WTC11 (cell line): ENCODE measurements at places on chromosomes 16 and 17. TPM values are rescaled to one million over a fixed set of nuclear protein-coding genes. Genes with fewer than 3 reads are reported as not detected.

ASPA gene
- 0.04 TPM in 1 of 3 replicates, not detected in the others for total RNA-seq

ARHGAP23 gene
- 49.1 to 66.0 TPM (median 56.6 TPM) in 3 replicates for total RNA-seq

DNA sequence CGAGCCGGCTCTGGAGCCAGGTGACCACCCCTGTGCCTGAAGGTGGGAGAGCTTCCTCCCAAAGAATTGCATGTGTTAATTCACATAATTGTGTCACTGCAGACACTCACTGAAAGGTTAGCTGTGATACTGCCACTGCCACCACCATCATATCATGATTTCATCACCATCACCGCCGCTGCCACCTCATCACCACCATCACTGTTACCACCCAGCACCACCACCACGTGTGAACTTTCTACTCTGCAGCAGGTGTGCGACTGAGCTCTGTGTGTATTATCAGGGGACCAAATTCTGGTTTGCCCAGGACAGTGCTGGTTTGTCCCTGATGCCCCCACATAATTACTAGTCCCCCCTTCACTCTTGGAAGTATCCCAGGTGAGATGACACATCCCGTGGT, 15.2 kb downstream of the BCAR1 start:
- no peak overlapping the region for H3K4me3 ChIP-seq
- DNase-seq = no peak
- peaks cover 36% of the 10 kb centered on the region for H3K36me3 ChIP-seq

TNFRSF17 gene
- 0.18 TPM in 1 of 3 replicates, not detected in the others for total RNA-seq

DNA sequence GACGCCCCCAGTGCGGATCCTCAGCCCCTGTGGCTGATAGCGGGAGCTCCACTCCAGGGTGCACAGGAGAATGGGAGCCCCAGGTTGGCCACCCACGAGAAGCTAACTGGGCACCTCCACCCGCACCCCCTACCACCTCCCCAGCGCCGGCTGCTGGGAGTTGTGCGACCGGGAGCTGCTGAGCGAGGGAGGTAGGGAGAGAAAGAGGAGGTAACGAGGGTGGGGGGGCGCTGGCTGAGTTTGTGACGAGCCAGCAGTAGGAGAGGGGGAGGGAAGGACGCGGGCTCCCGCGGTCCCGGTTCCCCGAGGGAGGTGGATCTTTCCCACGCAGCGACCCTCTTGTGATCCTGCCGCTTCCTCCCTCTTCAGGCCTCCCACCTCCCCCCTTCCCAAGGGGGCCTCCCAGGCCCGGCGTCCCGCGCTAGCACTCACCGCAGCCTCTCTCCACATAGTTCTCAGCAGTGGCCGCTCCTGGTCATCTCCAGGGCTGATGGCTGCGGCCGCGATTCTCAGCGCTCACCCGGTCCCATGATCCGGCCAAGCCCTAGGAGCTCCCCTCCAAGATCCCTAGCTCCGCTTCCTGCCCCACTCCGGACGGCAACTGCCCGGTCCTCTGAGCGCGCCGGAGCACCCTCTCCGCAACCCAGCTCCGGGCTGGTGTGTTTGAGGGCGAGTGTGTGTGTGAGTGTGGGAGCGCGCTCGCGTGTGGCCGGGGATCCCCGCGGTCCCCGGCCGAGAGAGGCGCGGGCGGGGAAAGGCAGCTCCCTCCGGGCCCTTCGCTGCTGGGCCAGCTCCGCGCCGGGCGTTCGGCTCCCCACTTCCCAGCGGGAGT, at the start of gene GRIN2A:
Gene GRIN2A (minus strand): TSS at position 207 of the 832 bp plus-strand sequence. CDS start 2,017 bp downstream, outside the sequence.
- no peak within 1 kb of the TSS for H3K27ac ChIP-seq
- peaks cover 70% of the 10 kb centered on the region for H3K27me3 ChIP-seq
- H3K36me3 ChIP-seq = no peaks in the 10 kb centered on the region
- peaks cover 6% of the 10 kb centered on the region; the same call in 1 of the 2 replicates for H3K4me1 ChIP-seq
- DNase-seq = peak; percentile 53

TEN1 gene
- 15.6 to 18.4 TPM (median 17.2 TPM) in 3 replicates for total RNA-seq

DNA sequence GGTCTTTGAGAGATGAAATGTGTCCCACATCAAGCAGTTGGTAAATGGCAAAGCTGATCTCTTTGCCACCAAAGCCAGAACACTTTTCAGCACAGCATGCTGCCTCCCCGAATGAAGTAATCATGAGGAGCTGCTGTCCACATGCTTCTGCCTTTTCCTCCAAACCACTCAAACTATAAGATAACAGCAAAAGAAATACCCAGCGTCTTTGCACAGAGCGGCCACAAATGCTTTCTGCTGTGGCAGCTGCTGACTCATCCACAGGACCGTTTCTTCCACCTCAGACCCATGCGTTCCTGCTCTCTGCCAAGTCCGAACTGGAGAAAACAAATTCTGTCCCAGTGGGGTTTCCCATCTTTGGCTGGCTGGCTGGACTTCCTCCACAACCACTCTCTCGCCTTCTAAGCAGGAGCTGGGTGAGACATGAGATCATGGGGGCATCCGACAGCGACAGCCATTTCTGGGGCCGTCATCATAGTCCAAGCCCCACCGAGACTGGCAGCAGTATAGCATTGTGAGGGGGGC, 27.1 kb downstream of the TBC1D3B start:
- H3K27me3 ChIP-seq = no peaks in the 10 kb centered on the region
- no peak overlapping the region for H3K4me3 ChIP-seq
- no peaks in the 10 kb centered on the region for H3K36me3 ChIP-seq

ATXN7L3 gene
- total RNA-seq = 113 to 124 TPM (median 114 TPM) in 3 replicates

DNA sequence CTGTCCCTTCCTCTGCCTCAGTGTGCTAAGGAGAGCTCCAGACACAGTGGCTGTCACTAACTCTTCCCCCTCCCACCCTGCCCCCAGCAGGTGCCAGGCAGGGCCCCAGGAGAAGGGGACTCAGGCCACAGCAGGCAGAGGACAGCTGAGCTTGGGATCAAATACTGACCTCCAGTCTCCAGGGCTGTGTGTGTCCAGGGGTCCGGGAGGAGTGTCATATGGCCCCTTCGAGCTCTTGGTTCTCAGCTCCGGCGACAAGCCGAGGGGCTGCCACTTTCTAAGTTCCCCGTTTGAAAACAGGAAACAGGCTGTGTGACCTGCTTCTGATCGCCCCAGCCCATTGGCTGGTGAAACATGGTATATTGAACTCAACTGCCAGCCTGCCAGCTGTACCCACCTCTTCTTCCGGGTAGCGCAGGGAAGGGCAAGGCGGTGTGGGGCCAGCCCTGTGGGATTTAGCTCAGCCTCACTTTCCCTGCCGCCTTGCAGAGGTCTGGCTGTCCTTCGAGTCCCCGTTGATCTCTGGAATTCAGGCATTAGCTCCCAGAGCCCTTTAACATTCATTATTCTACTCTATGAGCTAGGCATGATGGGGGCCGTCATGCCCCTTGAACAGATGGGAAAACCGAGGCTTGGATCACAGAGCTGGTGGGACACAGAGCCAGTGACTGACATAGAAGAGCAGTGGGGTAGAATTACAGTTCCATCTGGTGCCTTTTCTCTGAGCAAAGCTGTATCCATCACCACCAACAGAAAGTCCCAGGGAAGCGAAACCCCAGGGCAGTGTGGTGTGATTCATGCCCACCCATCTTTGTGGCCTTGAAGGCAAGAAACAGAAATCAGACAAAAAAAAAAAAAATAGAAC, at the start of gene SNX20:
Gene SNX20 (minus strand): TSS at position 292 of the 865 bp plus-strand sequence. CDS start 3,786 bp downstream, outside the sequence.
- no peak within 1 kb of the TSS for H3K27ac ChIP-seq
- no peaks in the 10 kb centered on the region for H3K4me1 ChIP-seq
- no peaks in the 10 kb centered on the region for H3K27me3 ChIP-seq
- H3K4me3 ChIP-seq = no peak within 1 kb of the TSS
- no peak for DNase-seq
- no peaks in the 10 kb centered on the region for H3K36me3 ChIP-seq

- H3K27ac ChIP-seq = no peak overlapping the region
- H3K4me1 ChIP-seq = no peaks in the 10 kb centered on the region
- DNase-seq = no peak
- H3K4me3 ChIP-seq = no peak overlapping the region
- H3K36me3 ChIP-seq = no peaks in the 10 kb centered on the region
Measured at GRCh38 chr16:78353640-78354275, 254.3 kb downstream of the WWOX start.

DNA sequence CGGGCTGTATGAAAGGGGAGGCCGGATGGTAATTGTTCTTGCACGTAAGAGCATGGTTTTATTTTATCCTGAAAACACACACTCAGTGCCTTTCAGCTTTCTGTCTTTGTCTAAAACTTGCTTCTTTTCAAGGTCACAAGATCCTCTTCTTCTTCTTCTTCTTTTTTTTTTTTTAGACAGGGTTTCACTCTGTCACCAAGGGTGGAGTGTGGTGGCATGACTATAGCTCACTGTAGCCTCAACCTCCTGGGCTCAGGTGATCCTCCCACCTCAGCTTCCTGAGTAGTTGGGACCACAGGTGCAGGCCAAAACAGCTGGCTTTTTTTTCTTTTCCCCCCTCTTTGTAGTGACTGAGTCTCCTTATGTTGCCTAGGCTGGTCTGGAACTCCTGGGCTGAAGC, 15.9 kb upstream of the ZNF629 start:
- H3K4me1 ChIP-seq = peaks cover 14% of the 10 kb centered on the region
- H3K4me3 ChIP-seq = no peak overlapping the region
- no peak for DNase-seq
- peaks cover 73% of the 10 kb centered on the region for H3K27me3 ChIP-seq

CDR2L gene
- total RNA-seq = 28.6 to 31.3 TPM (median 31.0 TPM) in 3 replicates

AARS1 gene
- 174 to 214 TPM (median 174 TPM) in 3 replicates for total RNA-seq

GRCh38 chr17:34177642-34178041, 77.4 kb upstream of the CCL2 start:
- no peaks in the 10 kb centered on the region for H3K27me3 ChIP-seq
- H3K4me1 ChIP-seq = peaks cover 48% of the 10 kb centered on the region

GRCh38 chr17:77580531-77581270, 377.8 kb upstream of the TNRC6C start:
- DNase-seq = no peak
- H3K4me3 ChIP-seq = no peak overlapping the region
- H3K4me1 ChIP-seq = no peaks in the 10 kb centered on the region

SECTM1 gene
- total RNA-seq = 0.14 to 0.57 TPM (median 0.22 TPM) in 3 replicates

LGALS9 gene
- 3.3 to 5.7 TPM (median 3.7 TPM) in 3 replicates for total RNA-seq

DNA sequence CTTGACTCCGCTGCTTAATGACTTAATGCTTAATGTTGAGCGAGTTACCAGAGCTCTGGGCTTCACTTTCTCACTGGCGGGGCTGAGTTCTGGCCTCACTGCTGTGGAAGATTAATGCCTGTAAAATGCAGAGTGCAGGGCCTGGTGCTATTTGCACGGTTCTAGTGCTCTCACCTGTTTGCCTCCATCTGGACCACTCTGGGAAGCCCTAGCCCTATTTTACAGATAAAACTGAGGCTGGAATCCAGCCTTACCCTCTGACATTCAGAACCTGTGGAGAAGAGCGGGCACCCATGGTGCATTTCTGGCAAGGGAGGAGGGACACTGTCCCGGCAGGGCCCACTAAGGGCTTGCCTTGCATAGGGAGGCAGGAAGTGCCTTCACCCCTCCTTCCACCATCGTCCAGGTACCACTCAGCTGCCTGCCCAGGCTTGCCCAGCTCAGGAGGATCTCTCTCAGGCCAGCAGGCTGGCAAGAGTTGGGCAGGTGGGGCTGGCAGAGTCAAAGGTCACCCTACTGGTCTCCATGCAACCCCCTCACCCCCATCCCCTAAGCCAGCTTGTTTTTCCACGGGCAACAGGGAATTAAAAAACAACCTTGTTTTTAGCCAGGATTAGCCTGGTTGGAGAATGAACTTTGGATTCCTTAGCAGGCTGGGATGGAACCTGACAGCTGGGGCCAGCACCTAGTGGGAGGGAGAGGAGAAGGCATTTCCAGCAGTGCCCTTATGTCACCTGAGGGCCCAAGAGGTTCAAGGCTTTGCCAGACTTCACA, 4.1 kb upstream of the UBALD1 start:
- H3K36me3 ChIP-seq = no peaks in the 10 kb centered on the region
- no peaks in the 10 kb centered on the region for H3K27me3 ChIP-seq
- peaks cover 22% of the 10 kb centered on the region for H3K4me1 ChIP-seq
- H3K4me3 ChIP-seq = no peak overlapping the region
- H3K27ac ChIP-seq = peak overlapping the region; percentile 91

DNA sequence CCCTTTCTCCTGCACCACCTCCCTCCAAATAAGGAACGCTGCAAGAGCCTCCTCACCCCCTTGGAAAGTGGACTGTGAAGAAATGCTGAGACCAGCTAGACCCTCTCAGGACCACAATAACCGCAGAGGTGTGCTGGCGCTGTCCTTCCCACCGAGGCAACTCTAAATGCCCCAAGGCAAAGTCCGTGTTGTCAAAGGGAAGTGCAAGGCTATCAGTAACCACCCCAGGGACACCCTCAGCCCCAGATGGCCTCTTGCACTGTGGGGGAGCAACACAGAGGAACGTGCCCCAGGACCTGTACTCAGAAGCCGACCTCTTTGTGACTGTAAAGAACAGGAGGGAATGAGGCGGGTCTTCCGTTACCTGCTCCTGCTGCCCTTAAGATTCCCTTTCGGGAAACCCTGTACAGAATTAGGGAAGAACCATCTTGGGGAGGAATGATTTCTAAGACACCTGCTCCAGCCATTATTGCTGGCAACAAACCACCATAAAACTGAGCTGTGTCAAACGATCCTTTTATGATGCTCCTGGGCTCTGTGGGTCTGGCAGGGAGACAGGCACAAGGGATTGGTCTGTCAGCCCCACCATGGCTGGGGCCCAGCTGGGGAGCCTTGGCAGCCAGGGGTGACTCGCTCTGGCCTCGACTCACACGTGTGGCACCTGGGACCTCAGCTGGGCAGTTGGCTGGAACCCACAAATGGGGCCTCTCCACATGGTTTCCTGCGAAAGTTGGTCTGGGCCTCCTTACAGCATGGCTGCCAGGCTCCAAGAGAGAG, 14.6 kb upstream of the MED9 start:
- no peak overlapping the region for H3K27ac ChIP-seq
- no peak for DNase-seq
- H3K4me3 ChIP-seq = no peak overlapping the region
- H3K27me3 ChIP-seq = peaks cover 4% of the 10 kb centered on the region

DNA sequence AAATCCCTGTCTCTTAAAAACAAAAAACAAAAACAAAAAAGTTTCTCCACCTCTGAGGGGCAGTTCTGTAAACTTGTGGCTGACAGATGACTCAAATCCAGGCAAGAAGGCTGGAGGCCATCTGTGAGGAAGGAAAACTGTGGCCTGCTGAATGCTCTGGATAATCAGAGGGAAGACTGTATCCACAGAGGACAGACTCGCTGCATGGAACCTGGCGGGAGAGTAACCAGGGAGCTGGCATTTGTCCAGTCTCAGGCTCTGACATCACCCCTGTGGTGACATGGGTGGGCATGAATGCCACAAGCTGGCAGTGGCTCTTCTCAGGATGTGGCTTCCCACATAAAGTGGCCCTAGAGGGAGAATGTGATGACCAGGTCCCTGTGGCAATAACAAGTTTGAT, 2.8 kb upstream of the KSR1 start:
- peaks cover 12% of the 10 kb centered on the region for H3K27me3 ChIP-seq
- DNase-seq = no peak
- H3K36me3 ChIP-seq = no peaks in the 10 kb centered on the region
- H3K4me3 ChIP-seq = no peak overlapping the region
- H3K4me1 ChIP-seq = peaks cover 22% of the 10 kb centered on the region
